ENCODE measurements at places on chromosomes 16 and 17.

DNA sequence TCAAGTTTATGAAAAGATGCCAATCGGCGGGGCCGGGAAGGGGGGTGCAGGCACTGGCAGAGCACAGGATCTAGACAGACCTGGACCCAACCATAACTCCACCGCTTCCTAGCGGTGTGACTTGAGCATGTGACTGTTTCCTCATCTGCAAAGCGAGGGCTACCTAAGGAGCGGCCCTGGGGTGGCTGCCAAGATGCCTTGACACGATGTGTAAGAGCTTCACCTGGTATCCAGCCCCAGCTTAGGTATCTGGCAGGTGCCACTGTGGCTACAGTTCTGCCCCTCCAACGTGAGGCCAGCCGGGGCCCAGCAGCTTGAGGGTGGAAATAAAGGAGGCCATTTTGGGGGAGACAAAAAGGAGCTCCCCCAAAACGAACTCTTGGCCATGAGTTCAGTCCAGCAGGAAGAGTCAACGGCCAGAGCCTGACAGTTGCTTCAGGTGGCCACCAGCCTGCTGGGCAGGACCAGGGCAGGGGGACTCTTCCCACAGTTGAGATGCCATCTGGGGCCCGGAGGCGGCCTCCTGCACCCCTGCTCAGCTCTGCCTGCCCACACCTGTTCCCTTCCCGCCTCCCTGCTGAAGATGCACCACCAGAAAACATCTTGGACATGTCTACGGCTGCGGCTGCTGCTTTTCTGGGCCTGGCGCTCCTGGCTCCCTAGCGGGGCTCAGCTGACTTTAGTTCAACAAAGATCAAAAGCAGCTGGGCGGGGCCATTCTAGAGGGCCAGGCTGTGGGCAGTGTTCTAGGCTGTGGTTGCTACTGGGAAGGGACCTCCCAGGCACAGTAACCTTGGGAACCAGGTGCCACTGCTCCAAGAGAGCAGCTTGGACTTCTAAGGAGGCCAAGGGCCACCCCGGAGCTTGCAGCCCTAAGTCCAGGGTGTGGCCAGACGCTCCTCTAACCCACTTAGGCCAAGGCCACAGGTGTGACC lies 3.4 kb upstream of the MTSS2 start:
- DNase-seq, result no peak

- DNase-seq, result no peak
These were observed 97.0 kb downstream of the PRKCA start for GRCh38 chr17:66399441-66399840.

- DNase-seq, result no peak
These were observed 70.5 kb downstream of the COPRS start for GRCh38 chr17:31788571-31788946.

- DNase-seq, result no peak
These were observed 91.8 kb downstream of the RMI2 start for GRCh38 chr16:11437069-11437468.

DNA sequence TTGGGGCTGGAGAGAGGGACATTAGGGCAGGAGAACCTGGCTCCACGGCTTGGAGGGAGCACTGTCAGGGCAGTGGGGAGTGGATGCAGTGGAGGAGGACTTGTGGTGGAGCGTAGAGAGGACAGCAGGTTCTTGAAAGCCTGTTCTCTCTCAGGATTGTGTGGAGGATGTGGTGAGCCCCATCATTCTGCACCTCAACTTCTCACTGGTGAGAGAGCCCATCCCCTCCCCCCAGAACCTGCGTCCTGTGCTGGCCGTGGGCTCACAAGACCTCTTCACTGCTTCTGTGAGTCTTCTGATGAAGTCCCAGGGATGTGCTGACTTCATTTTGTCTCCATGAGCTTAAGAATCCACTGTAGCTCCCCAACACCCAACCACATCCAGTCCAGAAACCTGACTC lies 13.5 kb downstream of the COX6A2 start:
- DNase-seq, result no peak

DNA sequence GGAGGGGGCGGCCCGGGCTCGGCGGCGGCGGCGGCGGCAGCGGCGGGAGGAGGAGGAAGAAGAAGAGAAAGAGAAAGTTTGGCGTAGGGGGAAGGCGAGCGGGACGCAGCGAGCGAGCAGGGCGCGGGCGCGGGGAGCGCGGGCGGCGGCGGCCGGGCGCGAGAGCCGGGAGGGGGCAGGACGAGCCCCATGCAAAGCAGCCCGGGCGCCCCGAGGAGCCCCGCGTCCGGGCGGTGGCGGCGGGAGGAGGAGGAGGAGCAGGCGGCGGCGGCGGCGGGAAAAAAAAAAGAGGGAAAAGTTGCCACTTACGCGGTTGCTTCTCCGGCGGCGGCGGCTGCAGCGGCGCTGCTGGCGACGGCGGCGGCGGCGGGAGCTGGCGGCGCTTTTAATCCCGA lies 10.3 kb upstream of the ZFHX3 start:
- DNase-seq, result peak; percentile 45

- no peak for DNase-seq
These were observed 7.7 kb downstream of the ERAL1 start for GRCh38 chr17:28862561-28862960.

DNA sequence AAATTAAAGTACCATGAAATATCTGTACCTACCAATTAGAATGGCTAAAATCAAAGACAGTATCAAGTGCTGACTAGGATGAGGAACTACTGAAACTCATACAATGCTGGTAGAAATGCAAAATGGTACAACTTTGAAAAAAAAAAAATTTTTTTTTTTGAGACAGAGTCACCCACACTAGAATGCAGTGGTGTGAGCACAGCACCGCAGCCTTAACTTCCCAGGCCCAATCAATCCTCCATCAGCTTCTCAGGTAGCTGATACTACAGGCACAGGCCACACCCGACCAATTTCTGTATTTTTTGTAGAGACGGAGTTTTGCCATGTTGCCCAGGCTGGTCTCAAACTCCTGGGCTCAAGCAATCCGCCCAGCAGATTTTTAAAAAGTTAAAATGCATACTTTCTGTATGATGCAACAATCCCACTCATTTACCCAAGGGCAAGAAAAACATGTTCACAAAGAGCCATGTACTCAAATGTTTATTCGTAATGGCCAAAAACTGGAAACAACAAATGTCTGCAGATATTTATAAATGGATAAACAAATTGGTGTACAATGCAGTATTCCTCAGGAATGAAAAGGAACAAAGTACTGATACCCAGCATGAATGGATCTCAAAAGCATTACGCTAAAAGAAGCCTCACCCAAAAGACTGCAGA lies 8.7 kb downstream of the SMURF2 start:
- DNase-seq, result no peak

DNA sequence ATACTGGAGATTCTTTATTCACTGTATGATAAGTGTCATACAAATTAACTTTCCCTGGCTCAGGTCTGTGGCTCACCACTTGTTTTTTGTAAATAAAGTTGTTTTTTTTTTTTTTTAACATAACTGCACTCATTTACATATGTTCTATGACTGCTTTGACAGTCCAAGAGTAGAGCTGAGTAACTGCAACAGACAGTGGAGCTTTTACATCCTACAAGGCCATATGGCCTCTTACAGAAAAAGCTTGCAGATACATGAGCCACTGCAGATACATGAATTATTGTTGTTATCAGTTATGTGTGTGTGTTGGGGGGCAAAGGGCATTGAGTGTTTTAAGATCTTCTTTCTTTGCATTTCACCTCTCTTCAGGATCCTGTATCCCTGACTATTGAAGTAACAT lies 311.7 kb downstream of the BCAS3 start:
- DNase-seq, result no peak

DNA sequence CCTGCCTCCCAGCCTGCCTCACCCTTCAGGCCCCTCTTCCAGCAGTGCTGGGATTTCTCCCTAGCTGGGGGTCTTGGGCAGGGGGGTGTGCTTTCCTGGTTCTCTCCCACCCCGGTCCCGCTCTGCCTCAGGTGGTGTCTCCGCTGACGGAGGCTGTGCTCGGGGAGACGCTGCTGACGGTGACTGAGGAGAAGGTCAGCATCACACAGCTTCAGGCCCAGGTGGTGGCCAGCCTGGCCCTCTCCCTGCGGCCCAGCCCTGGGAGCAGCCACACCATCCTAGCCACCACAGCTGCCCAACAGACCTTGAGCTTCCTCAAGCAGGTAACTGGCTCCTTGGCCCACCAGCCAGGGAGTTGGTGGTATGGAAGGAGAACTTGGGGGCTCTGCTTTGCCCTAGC lies 56.5 kb downstream of the TMEM132E start:
- no peak for DNase-seq

GRCh38 chr16:27634779-27635178 lies 84.8 kb downstream of the KATNIP start:
- DNase-seq, result no peak

- no peak for DNase-seq
These were observed 15.5 kb downstream of the CDH1 start for GRCh38 chr16:68752602-68753001.

- peak; percentile 92 for DNase-seq
These were observed at the start of gene NMRAL1 for GRCh38 chr16:4474192-4474961. NMRAL1 (minus strand) TSS chr16:4474625; CDS start chr16:4474132, 493 bp downstream.

DNA sequence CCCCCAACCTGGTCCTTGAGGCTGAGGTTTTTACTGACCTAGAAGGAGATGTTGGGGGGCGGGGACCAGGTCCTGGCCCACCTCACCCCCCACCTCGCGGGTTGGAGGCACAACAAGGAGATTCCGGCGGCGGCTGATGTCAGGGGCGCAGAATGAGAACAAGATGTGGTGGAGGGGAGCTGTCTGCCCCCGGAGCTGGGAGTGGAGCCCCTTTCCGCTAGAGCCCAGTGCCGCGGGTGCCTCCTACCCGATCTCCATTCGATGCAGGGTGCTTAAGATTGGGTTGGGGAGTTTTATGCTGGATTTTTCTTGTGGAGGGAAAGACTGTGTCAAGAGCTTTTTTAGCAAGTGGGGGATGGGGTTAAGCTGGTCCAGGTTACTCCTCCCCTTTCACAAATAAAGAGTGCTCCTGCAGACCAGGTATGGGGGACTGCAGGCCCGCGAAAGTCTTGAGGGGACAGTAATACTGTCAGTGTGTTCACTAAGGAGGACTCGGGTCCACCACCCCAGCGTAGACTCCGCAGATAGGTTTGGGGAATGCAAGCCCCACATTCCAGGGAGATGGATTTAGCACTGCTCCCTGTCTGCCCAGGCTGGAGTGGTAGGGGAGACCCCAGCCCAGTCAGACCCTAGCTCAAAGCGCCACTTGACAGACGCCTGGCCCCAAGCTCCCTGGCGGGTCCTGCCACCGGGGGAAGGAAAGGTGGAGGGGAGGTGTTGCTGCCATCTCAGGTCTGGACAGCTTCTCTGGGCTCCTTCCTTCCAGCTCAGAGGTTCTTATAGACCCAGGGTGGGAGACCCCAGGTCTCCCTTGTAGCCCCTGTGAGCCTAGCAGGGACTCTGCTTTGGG lies 2.0 kb downstream of the CACNA1G start:
- no peak for DNase-seq

DNA sequence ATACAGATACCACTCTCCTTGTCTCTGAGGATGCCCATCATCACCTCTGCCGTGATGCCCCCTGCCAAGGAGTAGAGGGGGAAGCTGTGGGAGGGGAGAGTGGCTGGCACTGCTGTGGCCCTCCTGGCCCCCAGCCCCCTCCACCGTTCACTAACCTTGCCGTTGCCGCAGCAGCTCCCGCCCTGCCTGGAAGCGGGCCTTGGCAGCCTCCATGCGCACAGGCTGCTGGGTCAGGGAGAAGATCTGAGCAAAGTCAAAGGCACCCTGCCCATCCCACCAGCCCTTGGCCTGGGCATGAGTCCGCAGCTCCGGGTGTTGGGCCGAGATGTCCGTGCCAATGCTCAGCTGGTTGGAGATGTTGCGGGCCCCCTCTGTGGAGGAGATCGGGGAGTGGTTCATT lies 2.4 kb downstream of the SCRN2 start:
- DNase-seq, result no peak

GRCh38 chr16:54459509-54460262 lies 173.1 kb upstream of the IRX3 start:
- no peak for DNase-seq

GRCh38 chr16:11759997-11760396 lies 17.3 kb upstream of the TXNDC11 start:
- DNase-seq, result no peak

- DNase-seq, result no peak
These were observed 48.9 kb upstream of the HAPSTR1 start for GRCh38 chr16:9042533-9042932.

DNA sequence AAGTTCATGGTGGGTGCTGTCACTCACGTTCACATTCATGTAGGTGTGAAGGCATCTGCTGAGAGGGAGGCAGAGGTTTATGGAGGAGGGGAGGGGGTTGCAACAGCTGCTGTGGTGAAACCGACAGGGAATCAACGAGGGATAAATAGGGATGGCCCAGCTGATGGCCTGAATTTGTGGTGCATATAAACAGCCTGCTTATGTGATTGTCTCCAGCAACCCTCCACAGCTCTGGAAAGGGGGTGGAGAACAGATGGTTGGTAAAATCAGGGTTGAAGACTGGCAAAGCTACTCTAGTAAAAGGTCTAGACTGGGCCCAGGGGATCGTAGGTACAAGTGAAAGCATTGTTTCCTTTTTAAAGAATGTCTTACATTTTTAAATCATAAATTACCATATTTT lies 53.7 kb downstream of the IQCK start:
- DNase-seq, result no peak

DNA sequence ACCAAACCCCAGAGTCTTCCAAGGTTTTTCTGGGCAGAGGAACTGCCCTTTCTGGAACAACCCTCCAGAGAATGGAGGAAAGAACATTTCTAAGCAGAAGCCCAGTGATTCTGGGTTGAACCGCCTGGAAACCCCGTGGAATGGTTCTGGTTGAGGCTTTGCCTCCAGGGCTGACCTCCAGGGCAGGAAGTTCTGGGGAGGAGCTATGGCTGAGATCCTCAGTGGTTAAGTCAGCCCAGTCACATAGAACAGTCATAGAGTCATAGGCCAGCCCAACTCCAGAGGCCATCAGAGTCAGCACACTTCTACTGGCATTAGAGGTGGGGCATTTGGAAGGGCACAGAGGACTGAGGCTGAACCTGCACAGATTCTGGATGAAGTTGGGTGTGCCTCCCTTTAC lies 65.9 kb downstream of the SPACA3 start:
- DNase-seq, result no peak

GRCh38 chr17:48451489-48451888 lies 21.5 kb upstream of the SKAP1 start:
- no peak for DNase-seq

- no peak for DNase-seq
These were observed 71.1 kb downstream of the BANP start for GRCh38 chr16:88022076-88023042.

DNA sequence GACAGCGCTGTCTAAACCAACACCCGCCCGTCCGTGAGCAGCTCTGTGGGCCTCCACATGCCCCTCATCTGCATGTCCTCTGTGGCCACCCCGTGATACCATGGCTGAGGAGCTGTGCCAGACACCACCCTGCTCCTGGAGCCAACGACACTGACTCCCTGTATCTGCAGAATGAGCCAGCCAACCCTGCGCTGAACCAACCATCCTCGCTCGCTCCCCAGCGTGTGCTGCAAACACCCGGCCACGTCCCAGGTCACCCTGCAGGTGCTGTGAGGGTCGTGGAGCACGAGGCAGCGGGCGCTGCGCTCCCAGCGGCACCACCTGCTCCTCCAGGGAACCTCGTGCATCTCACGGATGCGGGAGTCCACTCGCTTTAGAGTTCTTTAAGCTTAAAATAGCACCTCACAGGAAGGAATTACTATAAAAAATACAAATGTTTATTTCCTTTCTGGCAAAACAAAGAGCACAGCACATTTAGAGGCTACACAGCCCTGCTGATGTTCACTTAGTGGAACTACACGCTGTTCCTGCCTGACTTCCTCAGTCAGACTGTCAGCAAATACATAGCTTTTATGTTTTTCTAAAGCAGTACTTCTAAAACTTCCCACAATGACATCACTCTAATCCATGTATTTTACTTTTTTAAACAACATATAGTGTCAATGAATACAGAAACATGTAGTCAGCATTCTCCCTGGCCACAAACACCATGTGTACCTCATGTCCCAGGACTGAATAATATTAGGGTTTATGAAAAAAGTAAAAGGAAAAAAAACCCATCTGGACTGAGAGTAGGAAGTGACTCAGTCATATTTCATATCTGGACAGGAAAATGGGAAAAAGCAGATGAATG lies 43.5 kb downstream of the MAP1LC3B start:
- DNase-seq, result peak; percentile 95
